Stimulated activated CD4-positive, alpha-beta T cell treated with anti-CD3 and anti-CD28 coated beads, Interleukin-12 subunit alpha, Interleukin-12 subunit beta, amount 100 ng/mL, for 4 hours (primary cell): ENCODE measurements at places on chromosomes 2 and 18.

GRCh38 chr2:232487385-232488096 lies at the start of gene ECEL1:
TSS of gene ECEL1 (minus strand) at chr2:232487834. CDS start at chr2:232486653, 1,181 bp downstream.
- DNase-seq, result no peak

DNA sequence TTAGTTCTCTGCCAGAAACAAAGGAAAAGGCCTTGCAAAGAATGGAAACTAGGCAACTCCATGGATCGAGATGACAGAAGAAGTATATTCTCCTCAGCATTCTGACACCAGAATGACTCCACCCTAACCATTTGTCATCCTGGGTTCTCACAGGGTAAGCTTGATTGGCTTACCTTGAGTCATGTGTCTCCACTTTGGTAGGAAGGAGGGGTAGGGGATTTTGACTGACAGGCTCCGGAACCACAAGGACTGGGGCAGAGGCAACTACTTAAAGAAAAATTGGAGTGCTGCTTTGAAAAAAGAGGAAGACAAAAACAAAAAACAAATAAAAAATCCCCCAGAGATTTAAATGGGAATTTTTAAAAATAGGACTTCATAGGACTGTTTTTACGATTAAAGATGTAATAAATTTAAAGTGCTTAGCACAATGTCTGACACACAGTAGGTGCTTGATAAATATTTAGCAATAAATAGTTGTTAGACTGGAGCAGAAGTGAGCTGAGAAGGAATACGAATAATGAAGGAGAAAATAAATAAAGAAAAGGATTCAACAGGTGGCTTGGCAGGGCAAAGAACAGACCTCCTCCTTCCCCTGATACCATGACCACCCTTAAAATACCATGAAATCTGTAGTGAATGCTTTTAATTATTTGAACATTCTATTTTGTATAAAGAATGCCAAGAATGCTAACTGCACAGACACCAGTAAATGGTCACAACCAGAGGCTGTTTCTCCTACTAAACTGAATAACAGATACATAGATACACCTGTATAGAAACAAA lies 230.2 kb downstream of the CDCA7 start:
- no peak for DNase-seq

DNA sequence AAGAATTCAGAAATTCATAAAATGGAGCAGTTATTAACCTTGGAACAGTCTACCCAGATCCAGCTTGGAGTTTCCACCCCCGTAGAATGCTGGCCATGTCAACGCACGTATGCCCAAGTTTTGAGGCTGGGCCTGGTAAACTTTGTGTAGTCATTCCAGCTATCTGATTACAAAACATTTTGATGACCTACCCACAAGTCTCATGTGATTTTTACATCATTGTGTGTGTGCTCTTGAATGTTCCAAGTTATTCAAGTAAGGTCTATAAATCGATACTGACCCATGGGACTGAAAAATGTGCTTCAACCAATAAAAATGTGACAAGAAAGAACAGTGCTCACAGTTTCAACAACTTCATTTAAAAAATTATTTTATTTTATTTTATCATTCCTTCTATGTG lies 32.5 kb upstream of the ICOS start:
- DNase-seq, result no peak

DNA sequence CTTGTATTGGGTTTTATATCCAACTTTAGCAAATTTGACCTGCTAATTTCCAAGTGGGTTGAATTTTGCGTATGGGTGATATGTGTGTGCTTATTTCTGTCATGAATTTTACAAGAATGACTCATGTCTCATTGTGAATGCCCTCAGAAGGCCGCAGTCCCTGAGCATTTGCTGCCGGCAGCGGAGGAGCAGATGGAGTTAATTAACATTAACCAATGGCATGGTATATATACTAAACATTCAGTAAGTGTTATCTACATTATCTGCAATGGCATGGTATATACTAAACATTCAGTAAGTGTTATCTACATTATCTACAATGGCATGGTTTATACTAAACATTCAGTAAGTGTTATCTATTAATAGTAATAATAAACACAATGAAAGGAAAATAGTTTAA lies 90.1 kb downstream of the DOK6 start:
- no peak for DNase-seq
